AG10803 (cell line): ENCODE measurements at places on chromosomes 11 and 22.

DNA sequence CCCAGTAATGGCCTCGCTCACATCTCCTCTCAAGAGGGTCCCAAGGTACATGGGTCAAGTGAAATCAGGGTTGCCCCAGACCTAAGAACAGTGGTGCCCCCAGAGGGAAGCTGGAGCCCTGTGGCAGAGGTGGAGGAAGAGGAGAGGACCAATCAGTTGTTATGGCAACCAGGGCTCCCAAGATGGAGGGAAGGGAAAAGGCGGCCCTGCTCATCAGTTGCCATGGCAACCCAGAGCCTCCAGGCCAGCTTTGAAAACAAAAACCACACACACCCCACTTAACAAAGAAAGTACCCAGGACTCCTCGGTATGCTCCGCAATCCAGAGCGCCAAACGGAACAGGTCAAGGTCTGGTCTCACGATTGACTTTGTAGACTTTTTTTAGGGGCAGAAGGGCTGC, 53.5 kb upstream of the SLC35C1 start:
- no peak for DNase-seq

DNA sequence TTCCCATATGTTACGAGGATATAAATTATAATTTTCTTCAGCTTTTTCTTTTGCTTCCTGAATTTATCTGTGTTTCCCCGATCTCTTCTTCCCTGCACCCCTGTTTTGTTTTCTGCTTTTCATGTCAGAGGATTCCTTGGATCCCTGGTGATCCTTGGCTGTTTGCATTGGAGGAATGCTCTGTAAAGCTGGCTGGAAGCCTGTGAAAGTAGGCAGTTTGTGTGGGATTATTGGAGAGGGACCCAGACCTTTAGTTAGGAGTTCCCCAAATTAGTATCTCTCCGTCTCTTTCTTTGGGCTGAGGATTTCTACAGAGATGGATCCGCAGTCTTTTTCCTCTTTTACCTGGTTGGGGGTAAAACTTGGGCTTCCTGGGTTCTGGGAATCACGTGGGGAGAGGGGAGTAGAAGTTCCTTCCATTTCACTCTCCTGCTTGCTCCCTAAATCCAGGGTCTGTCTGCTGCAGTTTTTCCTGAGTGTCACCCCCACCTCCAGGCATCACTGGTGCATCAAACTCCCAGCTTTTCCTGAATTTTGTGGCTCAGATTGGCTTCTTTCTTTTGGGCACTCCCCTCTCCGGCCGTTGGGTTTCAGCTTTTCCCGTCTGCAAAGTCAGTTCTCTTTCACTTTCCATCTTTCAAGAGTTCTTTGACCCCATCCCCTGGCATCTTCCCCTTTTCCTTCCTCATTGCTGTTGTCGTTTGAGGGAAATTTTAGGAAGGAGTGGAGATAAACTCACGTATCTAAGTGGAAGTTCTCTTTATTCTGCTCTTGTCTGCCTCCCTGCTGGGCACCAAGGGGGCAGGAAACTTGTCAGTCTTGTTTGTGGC, 79.1 kb upstream of the ALX4 start:
- DNase-seq = no peak

DNA sequence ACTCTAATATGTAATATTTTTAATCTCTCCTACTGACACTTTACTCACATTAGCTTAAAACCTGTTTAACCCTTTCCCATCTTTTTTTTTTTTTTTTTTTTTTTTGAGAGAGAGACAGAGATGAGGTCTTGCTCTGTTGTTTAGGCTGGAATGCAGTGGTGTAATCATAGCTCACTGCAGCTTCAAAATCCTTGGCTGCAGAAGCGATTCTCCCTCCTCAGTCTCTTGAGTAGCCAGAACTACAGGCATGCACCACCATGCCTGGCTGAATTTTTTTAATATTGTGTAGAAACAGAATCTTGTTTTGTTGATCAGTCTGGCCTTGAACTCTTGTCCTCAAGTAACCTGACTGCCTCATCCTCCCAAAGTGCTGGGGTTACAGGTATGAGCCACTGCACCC, 37.3 kb downstream of the PAMR1 start:
- DNase-seq = peak; percentile 81

- DNase-seq = no peak
Observed at GRCh38 chr11:82250047-82250446, 483.6 kb downstream of the FAM181B start.

GRCh38 chr11:78239781-78240180, 51.1 kb downstream of the USP35 start:
- peak; percentile 11 for DNase-seq

- peak; percentile 11 for DNase-seq
Observed at GRCh38 chr11:33941637-33942160, 49.8 kb upstream of the LMO2 start.

- DNase-seq = peak; percentile 23
Observed at GRCh38 chr11:106012744-106013143, 9.3 kb downstream of the MSANTD4 start.

DNA sequence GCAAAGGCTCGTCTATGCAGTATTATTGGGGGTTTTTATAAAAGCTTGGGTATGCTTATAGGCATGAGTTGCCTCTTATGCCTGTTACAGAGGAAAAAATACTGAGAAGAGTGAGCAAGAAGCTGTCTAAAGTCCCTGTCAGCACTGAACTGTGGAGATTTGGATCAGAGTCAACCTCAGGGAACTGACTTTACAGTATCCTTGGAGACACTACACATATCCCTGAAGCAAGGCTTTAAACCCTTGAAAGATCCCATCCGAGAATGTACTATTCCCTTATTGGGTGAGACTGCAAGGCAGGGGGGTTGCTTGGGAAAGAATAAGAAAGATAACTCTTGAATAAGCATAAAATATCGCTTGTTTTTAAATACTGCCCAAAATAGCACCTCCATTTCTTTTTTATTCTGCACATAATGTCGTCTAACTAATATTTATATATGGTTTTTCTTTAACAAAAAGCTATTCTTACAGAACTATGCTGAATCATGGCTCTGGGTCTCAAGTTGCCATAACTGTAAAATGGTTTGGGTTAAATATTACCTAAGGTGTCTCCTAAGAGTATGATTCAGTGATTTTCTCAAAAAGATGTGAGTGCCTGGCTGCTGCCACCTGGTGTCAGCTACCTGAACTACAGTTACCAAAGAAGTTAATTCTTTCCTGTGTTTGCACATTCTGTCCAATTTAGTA, 1062.8 kb downstream of the DLG2 start:
- DNase-seq = peak; percentile 53

DNA sequence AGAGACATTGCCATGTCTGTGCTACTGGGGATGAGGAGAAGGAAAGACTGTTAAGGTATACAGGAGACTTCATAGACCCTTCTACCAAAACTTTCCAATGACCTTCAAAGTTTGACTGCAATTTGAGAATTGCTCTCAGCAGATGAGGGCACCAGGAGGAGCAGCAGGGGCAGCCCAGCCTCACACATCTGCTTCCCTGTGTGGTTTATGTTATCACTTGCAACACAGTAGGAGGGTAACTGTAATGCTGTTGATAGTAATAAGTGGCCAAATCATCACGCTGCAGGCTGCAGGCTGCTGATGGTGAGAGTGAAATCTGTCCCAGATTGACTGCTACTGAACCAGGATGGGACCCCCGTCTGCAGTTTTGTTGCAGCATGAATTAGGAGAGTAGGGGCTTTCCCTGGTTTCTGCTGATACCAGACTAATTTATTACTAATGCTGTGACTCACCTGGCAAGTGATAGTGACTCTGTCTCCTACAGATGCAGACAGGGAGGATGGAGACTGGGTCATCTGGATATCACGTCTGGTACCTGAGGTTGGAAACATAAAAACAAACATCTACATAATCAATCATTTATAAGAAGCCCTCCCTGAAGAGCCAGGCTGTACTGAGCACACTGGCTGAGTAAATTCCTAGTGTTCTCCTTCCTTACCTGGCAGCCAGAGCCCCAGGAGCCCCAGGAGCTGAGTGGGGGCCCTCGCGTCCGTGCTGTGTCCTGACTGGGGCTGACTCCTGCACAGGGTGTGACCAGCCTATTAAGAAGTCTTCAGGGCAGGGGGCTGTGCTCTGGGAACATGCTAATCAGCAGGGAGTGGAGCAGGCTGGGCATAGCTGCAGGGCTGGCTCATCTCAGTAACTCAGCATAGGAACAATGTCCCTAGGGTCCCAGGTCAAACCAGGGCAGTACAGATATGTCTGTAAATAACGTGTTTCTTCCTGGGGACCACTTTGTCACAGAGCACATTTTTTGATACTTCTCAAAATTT, 74.4 kb downstream of the GAB4 start:
- no peak for DNase-seq

DNA sequence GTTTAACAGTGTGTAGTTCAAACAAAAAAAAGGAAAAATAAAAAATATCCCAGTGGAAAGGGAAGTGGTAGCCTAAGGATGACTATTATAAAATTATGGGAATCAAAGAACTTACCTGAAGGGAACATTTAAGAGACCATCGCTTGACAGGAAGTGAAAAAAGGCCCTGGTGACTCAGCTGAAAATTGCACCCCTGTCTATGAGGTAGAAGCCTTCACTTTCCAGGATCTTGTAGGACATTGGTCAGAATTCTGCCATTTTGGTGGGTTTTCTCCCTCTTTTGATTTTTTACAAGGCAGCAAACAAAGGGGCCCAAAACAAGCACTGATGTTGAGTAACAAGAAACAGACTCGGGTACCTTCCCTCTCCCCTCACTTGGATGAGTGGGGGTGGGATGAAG, 15.6 kb downstream of the DDX17 start:
- DNase-seq = no peak

DNA sequence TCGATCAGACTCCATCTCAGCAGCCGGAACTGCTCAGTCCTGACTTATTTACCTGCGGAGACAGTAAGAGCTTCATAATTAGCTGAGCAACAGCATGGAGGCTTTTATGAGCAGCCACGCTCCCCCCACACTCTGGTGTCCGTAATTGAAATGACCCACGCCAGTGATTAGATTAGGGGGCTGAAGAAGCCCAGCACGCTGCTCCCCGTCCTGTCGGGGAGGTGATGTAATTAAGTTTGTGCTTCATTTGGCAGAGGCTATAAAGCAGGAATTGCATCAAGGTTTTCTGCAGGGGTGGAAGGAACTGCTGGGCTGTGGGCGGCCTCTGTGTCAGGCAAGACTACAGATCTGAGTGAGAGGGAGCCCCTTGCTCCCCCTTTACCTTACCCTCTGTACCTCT, 22.8 kb upstream of the HTR3A start:
- DNase-seq = no peak

DNA sequence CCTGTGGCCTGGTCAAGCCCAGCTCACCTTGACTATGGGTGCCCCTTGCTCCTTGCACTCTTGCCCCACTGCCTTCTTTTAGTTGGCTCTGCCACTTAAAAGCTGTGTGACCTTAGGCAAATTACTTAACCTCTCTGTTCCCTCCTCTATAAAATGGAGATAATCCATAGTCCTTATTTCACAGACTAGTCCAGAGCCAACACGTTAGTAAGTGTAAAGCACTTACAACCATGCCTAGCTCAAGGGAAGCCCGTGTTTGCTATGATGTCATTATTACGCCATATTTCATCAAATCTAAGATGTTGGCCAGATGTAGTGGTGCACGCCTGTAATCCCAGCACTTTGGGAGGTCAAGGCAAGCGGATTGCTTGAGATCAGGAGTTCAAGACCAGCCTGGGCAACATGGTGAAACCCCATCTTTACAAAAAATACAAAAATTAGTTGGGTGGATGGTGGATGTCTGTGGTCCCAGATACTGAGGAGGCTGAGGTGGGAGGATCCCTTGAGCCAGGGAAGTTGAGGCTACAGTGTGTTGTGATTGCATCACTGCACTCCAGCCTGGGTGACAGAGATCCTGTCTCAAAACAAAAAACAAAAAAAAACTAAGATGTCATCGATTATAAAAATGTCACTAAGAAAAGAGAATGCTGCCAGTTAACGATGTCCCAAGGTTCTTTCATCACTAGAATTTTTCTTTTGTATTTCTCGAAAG, 2.3 kb upstream of the CCDC88B start:
- peak; percentile 39 for DNase-seq

DNA sequence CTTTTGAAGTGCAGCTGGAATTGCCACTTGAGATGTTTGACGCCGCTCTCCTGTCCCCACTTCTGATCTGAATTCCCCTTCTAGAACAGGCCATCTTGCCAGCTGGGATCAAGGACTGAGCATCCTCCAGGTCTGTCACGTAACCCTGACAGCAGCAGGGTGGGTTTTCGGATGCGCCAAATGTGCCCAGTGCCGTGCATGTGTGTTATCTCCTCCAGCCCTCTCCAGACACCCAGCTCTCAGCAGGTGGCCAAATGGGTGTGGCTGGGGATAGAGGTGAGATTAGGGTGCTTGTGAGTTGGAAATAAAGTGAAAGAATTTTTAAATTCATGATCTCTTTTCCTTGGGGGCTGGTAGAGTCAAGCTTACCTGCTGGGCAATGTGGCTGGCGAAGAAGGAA, 3.3 kb downstream of the OSBP2 start:
- no peak for DNase-seq

- DNase-seq = no peak
Observed at GRCh38 chr22:20383538-20383937, 10.4 kb upstream of the ZNF74 start.

DNA sequence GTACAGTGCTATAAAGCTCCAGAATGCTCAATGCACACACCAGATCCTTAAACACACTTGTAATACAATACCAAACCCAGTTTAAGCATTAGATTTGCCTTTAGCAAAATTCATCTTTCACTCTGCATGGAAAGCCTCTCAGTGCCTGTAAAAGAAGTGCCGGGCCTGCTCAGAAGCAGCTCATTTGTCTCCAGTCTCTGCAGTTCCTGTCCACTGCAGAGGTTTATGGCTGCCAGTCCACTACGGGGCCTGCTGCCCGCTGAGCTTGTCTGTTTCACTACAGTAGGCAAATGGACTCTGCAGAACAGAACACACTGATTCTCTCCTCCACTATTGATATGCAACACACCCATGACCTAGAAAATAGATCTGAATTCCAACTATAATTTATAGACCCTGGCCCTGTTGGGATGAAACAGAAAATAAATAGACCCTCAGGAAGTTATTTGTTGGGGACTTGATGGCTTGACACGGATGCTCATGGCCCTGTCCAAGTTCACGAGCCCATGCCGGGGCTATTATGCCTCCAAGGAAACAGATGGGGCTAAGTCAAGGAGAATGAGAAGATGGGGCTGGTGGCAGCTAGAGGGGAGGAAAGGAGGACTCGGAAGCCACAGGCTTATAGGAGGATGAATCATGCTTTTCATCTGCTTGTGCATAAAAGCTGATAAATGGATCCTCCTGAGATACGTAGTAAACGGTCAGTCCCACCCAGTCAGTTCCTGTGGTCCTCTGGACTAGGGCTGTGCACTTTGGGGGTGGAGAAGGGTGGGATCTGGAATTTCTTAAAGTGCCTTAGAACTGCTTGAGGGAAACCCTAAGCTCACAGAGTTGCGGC, 416.8 kb upstream of the TENM4 start:
- no peak for DNase-seq

DNA sequence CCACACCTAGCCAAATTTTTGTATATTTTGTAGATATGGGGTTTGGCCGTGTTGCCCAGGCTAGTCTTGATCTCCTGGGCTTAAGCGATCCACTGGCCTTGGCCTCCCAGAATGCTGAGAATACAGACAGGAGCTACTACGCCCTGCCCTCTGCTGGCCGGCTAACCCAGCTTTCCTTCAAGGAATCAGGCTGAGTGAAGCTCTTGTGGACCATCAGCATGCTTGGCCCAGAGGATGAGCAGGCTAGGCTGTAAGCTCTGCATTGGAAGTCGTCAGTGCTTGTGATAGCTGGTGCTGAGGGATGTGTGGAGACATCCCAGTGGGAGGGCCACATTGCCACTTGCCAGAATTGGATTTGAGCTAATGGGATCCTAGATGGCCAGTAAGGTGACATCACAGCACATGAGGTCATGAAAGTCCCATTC, 60.6 kb downstream of the MED15 start:
- DNase-seq = peak; percentile 76
